ENCODE measurements at places on chromosomes 7 and 10. TPM values are rescaled to one million over a fixed set of nuclear protein-coding genes. Genes with fewer than 3 reads are reported as not detected.

DNA sequence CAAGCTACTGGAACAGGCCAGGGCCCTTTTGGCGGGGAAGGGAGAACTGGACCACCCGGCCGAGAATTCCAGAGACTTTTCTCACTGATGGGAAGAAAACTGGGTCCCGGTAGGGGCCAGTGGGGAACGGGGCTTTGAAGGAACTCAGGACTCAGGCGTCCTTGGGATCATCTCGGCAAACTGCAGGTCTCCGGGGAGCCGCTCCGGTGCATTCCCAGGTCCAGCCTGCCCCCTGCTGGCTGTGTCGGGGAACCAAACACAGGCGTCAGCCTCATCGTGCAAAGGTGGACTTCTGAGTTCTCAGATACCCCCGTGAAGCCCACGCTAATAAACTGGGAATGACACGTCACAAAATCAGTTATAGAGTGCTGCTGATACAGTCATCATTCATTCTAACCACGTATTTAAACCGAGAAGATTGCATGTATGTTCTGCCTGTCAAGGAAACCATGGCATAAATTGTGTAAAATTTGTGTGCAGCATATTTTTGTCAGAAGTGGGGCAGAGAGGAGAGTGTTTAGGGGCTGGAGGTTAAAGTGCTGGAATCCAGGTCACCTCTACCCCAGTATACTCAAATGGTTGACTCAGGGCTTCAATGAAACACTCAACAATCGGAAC is 76.1 kb upstream of the CPXM2 start:
- DNase-seq: peak; percentile 57

DNA sequence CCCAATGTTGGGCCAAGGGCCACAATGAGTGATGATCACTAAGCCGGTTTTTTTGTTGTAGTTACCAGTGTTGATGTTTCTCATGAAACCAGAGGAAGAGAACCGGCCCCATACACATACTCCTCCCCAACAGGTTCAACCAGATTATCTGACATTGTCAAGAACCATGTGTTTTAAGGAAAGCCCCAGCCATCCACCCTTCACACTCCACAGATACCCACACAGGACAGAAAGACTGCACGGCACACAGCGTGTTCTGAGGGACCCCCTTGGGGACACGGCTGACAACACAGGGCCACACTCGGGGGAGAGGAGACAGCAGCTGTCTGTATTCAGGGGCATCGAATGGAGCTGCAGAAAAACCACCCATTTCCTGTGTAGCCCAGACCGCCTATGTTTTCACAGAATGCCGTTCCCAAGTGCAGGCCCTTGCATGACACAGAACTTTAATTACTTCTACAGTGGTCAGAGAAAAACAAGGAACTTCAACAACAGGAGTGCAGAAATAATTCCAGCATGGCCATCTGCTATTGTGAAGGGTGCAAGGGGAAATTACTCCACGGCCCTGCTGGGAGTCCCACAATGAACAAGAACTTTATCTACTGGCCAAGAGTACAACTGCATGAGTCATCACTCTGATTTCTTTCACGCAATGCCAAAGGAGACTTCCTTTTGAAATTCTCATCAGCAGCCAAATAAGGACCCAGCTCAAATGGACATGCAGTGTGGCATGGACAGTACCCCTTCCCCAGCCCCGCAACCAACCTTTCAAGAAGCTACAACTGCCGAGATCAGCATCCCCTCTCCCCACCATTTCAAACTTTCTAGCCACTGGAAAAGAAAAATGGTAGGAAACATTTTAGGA is 2.3 kb downstream of the KLF6 start:
- peak; percentile 81 for DNase-seq

DNA sequence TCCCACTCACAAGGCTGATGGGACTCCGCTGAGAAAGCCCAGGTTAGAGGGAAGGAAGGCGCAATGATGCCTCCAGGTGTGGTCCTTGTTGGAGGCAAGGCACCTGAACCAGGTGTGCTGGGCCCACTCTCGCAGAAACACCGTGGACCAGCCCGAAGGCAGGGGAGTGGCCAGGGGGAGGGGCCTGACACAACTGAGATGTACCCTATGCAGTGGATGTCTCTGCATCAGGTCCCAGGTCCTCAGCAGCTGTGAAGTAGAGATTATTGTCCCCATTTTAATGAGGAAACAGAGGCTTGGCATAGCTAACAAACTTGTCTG is 32.0 kb downstream of the GBX1 start:
- DNase-seq: no peak

DNA sequence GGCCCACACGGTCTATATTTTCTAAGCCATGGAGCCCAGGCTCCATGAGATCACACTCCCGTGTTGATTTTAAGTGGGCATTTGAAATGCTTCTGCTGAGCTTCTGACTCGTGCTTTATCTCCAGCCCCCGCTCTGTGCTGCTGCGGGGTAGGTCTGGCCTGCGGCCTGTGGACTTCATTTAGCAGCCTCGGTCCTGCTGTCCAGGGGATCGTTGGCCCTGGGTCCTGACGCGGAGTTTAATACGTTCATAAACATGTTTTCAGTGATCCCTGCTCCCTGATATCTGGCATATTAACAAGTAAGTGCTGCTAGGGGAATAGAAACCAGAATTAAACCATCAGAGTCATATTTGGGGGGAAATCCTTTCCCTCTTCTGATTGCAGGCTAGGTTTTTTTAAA is 540.3 kb upstream of the MGMT start:
- no peak for DNase-seq

- no peak for DNase-seq
Observed at GRCh38 chr10:70584909-70585544, 17.5 kb downstream of the PRF1 start.

DNA sequence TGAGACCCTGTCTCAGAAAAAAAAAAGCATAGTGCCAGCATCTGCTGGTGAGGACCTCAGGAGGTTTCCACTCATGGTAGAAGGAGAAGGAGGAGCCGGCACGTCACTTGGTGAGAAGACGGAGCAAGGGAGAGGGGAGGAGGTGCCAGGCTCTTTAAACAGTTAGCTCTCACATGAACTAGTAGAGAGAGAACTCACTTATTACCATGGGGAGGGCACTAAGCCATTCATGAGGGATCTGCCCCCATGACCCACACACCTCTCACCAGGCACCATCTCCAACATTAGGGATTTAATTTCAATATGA is 62.9 kb upstream of the VKORC1L1 start:
- DNase-seq: no peak

DNA sequence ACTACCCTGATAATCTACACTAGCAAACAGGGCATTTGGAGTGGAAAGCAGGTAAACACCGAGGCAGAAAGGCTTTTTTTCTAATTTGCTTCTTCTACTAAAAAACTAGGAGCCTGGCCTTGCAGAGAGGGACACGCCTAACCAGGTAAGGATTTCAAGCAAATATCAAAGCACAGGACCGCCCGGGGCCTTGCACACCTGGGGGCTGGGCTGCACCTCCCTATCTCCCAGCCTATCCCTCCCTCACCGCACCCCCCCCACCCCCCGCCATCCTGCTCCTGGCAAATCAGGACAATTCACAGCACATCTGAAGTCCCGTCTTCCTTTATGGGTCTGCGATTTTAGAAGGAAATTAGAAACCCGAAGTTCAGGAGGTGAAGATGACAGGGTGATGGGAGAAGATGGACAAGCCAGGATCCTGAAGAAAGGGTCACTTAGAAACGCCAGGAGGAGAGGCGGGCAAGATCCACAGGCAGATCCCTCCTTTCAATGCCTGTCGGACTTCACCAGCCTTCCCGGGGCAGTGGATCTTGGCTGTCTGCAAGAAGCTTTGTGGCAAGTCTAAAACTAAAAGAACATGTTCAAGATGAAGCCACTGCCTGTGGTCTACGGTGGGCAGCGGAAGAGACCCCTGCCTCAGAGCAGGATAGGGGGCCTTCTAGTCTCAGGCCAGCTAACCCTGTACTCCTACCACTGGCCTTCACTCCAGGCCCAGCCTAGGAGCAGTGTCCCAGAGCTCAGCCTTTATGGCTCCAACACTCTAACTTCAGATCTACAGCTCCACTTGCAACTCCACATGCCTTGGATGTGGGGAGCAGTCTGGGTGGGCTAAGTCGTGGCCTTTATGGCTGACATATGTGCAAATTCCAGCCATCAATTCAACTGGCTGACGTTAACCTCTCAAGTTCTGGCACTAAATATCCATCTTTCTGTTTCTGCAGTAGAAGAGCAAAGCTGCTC is 43.9 kb downstream of the TNS3 start:
- DNase-seq: no peak

DNA sequence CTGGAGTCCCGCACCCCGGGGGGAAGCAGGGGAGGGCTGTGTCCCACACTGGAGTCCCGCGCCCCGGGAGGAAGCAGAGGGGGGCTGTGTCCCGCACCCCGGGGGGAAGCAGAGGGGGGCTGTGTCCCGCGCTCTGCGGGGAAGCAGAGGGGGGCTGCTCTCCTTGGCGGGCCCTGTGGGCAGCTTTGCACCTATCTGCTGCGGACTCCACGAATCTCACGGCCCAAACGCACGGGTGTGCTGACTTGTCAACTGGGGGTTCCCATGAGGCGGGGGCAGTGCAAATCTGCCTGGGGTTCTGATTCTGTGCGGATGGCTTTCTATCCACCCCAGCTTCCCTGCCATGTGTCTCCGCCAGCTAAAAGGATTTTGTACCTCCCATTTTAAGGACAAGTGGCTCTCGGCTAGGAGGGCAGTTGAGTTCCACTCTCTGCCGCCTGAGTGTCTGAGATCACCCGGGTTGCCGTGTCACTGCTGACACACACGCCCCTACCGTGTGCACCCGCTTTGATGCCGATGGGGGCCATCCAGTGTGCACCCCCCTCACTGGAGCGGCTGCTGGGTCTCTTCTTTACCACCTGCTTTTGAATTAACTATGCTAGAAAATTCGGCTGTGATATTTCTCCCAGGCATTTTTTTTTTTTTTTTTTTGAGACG is 20.5 kb downstream of the GPER1 start:
- no peak for DNase-seq

GRCh38 chr10:100232101-100232500 is 2.7 kb upstream of the CHUK start:
- no peak for DNase-seq

GRCh38 chr10:88608780-88609179 is 22.2 kb downstream of the LIPJ start:
- DNase-seq: no peak

GRCh38 chr7:21472029-21472428 is 44.1 kb downstream of the SP4 start:
- no peak for DNase-seq

GRCh38 chr10:44723082-44723481 is 188.1 kb upstream of the TMEM72 start:
- no peak for DNase-seq

DNA sequence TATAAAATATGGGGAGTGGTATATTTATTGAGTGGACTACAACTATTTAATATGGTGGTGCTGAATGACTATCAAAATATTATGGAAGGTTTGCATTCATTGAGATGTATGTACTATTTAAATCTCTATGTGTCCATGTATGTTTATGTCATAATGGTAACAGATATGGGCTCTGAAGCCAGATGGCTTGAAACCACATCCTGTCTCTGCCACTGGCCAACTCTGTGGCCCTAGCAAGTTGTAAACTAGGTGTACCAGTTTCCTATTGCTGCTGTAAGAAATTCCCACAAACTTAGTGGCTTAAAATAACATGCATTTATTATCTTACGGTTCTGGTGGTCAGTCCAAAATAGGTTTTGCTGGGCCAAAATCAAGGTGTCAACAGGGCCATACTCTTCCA is 198.1 kb upstream of the NFE2L3 start:
- no peak for DNase-seq

DNA sequence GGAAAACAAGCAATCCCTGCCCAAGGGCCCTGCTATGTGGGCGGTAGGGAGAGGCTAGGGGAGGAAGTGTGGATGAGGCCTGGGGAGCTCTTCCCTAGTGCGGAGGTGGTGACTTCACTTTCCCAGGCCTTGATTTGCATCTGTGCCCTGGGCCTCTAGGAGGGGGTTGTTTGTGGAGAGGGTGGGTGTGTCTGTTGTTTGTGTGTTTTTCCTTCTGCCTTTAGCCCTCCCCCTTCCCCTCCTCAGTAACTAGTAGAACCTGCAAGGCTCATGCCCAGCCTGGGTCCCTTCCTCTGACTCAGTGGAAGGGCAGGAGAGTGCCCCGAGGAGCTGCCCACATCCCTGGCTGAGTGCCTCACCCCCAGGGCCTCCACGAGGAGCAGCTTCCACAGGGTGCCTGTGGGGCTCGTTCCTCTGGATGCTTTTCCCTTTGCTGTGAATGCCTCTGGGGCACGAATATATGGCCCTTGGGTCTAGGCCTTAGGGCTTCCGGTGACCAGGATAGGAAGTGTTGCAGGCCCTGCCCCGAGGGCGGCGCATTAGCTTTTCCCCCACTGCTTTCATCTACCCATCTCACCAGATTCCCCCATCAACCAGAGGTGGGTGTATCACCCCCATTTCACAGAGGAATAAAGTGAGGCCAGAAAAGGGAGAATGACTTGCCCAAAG is 89.4 kb upstream of the DUSP5 start:
- no peak for DNase-seq

DNA sequence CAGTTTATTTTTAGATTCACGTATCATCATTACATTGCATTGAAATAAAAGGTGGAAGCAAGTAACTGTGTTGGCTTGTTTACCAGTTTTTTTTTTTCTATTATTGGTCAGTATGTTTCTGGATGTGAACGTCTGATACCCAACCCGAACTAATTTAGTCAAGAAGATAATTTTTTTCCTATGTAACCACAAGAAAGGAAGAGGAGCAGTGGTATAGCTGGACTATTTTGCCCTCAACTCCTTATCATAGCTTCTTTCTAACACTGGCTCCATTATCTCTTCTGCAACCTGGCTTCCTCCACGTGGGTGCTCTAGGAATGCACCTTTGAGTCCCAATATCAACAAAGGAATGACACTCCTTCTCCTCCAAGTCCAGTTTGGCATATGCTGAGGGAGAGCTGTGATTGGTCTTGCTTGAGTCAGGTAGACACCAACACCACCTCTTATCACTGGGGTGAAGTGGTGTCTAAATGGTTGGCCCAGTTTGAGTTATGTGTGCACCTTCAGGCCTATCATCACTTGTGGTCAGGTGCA is 29.4 kb downstream of the OR9A2 start:
- no peak for DNase-seq

GRCh38 chr7:16935341-16935735 is 53.6 kb upstream of the AGR3 start:
- DNase-seq: no peak

GRCh38 chr7:123548406-123548805 is 9.2 kb downstream of the NDUFA5 start:
- no peak for DNase-seq

- no peak for DNase-seq
Observed at GRCh38 chr10:67943917-67944316, 59.5 kb downstream of the SIRT1 start.

DNA sequence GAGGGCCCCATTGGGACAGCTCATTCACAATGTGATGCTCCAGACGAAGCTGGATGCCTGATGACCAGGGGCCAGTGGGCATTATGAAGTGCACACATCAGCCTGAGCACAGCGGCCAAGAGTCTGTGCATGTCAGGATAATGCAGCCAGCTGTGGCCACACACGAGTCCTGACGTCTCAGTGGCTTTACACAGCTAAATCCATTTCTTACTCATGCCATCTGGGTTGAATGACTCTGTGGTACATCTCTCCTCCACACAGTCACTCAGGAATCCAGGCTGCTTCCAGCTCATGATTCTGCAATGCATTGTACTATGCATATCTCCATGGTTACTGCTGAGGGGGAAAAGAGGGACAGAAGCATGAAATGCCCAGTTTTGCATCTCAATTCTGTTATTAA is 123.6 kb downstream of the PRLHR start:
- DNase-seq: peak; percentile 22

The CPA1 gene
- total RNA-seq: not detected

The RSBN1L gene
- 23.3 TPM for total RNA-seq

The MMD2 gene
- not detected for total RNA-seq

The ZNF37A gene
- total RNA-seq: 18.9 TPM

The STYXL1 gene
- total RNA-seq: 42.6 TPM

The AFAP1L2 gene
- total RNA-seq: 67.4 TPM

The DENND2A gene
- total RNA-seq: 0.32 TPM

The SPRN gene
- not detected for total RNA-seq

The SMIM30 gene
- total RNA-seq: 38.1 TPM

Data from activated CD8-positive, alpha-beta memory T cell treated with anti-CD3 and anti-CD28 coated beads, Interleukin-2, amount 10 ng/mL, durations not matched to agents 7 days and 5 days (primary cell).